ENCODE measurements at places on chromosomes 7 and 10.

- H3K27me3 ChIP-seq = no peaks in the 10 kb centered on the region
- H3K36me3 ChIP-seq = peaks cover 73% of the 10 kb centered on the region
- peak overlapping the region; percentile 7 for H3K4me3 ChIP-seq
- DNase-seq = no peak
These were observed 59.9 kb upstream of the TM9SF3 start for GRCh38 chr10:96646751-96647166.

DNA sequence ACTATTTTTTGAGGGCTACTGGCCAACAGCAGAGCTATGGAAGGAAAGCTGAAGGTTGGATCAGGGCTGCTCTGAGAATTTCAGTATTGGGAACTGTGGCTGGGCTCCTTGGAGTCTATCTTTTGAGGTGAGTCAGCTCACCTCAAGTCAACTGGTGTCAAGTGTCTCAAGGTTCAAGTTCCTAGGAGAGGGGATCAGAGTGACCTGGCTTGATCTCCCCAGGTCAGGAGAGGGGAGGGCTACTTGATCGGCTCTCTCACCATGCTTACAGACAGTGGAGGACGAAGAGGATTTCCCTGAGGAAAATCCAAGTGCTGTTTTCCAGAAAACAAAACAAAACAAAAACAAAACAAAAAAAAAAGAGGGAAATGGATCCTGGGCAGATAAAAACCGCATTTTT is 132.8 kb downstream of the CACNB2 start:
- no peak overlapping the region for H3K27ac ChIP-seq
- H3K4me1 ChIP-seq = no peaks in the 10 kb centered on the region
- DNase-seq = no peak
- H3K4me3 ChIP-seq = no peak overlapping the region
- H3K36me3 ChIP-seq = no peaks in the 10 kb centered on the region

GRCh38 chr7:33807779-33808482 is 97.4 kb upstream of the BMPER start:
- H3K27ac ChIP-seq = no peak overlapping the region
- no peak for DNase-seq
- no peaks in the 10 kb centered on the region for H3K36me3 ChIP-seq
- no peak overlapping the region for H3K4me3 ChIP-seq
- no peaks in the 10 kb centered on the region for H3K27me3 ChIP-seq

GRCh38 chr7:82223580-82223979 is 220.0 kb downstream of the CACNA2D1 start:
- H3K36me3 ChIP-seq = no peaks in the 10 kb centered on the region
- DNase-seq = no peak
- H3K4me1 ChIP-seq = no peaks in the 10 kb centered on the region
- no peaks in the 10 kb centered on the region for H3K27me3 ChIP-seq

- H3K4me1 ChIP-seq = peaks cover 6% of the 10 kb centered on the region
- H3K27ac ChIP-seq = peak overlapping the region; percentile 37
- no peak overlapping the region for H3K4me3 ChIP-seq
- no peak for DNase-seq
These were observed 64.2 kb downstream of the GLRX3 start for GRCh38 chr10:130200179-130201042.

GRCh38 chr10:114766470-114766869 is 55.1 kb upstream of the FHIP2A start:
- peaks cover 43% of the 10 kb centered on the region for H3K27me3 ChIP-seq
- H3K27ac ChIP-seq = no peak overlapping the region
- H3K4me3 ChIP-seq = peak overlapping the region; percentile 46
- no peak for DNase-seq
- H3K36me3 ChIP-seq = no peaks in the 10 kb centered on the region

- no peaks in the 10 kb centered on the region for H3K36me3 ChIP-seq
- no peaks in the 10 kb centered on the region for H3K4me1 ChIP-seq
- H3K27ac ChIP-seq = no peak overlapping the region
- no peak overlapping the region for H3K4me3 ChIP-seq
- no peaks in the 10 kb centered on the region for H3K27me3 ChIP-seq
These were observed 124.2 kb downstream of the SEMA3D start for GRCh38 chr7:85062651-85063050.

DNA sequence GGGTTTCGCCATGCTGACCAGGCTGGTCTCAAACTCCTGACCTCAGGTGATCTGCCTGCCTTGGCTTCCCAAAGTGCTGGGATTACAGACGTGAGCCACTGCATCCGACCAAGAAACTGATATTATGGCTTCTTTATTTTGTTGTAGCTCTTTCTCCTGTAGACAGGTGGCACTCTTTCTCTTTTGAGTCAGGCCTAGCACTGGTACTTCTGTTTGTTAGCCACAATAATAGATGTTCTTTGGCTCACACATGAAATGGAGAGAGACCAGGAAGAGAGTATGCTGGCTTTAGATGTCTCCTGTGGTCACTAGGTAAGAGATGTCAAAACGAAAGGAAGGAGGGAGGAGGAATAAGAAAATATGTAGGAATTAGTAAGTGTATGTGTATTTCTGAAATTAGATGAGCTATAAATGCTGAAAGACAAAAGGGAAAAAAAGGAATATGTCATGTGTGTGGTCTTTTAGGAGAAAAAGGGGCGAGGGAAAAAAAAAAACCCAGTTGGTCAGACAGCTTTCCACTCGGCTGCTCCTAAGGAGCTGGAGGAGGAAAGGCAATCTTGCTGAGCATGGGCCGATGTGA is 78.7 kb downstream of the CLEC2L start:
- no peak for DNase-seq
- H3K4me1 ChIP-seq = no peaks in the 10 kb centered on the region
- H3K27me3 ChIP-seq = no peaks in the 10 kb centered on the region
- no peak overlapping the region for H3K4me3 ChIP-seq
- no peak overlapping the region for H3K27ac ChIP-seq
- peaks cover 26% of the 10 kb centered on the region for H3K36me3 ChIP-seq

- H3K27ac ChIP-seq = peak overlapping the region; percentile 37
- no peaks in the 10 kb centered on the region for H3K4me1 ChIP-seq
- peak overlapping the region; percentile 29 for H3K4me3 ChIP-seq
- DNase-seq = no peak
- H3K36me3 ChIP-seq = peaks cover 95% of the 10 kb centered on the region
These were observed 18.9 kb downstream of the RBAK start for GRCh38 chr7:5064391-5065106.

- no peaks in the 10 kb centered on the region for H3K27me3 ChIP-seq
- no peak overlapping the region for H3K27ac ChIP-seq
- H3K36me3 ChIP-seq = no peaks in the 10 kb centered on the region
- no peak overlapping the region for H3K4me3 ChIP-seq
- no peak for DNase-seq
- no peaks in the 10 kb centered on the region for H3K4me1 ChIP-seq
These were observed 128.7 kb downstream of the ETV1 start for GRCh38 chr7:13860734-13861133.

- H3K36me3 ChIP-seq = no peaks in the 10 kb centered on the region
- no peaks in the 10 kb centered on the region for H3K4me1 ChIP-seq
- H3K27me3 ChIP-seq = no peaks in the 10 kb centered on the region
- no peak overlapping the region for H3K4me3 ChIP-seq
- no peak overlapping the region for H3K27ac ChIP-seq
These were observed 190.7 kb upstream of the CHRM2 start for GRCh38 chr7:136677471-136678365.

DNA sequence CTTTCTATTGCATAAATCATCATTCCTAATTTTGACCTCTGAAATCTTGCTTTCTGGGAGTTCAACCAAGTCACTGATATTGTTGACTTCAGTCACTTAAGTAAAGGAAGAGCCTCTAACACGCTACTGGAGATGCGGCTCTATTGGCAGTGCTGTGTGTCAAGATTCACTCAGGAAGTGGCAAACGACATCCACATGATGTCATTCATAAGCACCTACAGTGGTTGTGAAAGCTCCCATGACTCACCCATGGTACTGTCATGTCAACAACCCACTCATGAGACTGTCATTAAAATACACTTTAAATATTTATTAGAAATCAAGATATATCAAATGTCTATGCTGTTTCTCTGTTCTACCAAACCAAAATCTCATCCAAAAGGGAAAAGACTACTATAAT is 52.5 kb upstream of the LHFPL3 start:
- H3K4me3 ChIP-seq = no peak overlapping the region
- peaks cover 17% of the 10 kb centered on the region for H3K27me3 ChIP-seq
- no peak overlapping the region for H3K27ac ChIP-seq
- DNase-seq = no peak

DNA sequence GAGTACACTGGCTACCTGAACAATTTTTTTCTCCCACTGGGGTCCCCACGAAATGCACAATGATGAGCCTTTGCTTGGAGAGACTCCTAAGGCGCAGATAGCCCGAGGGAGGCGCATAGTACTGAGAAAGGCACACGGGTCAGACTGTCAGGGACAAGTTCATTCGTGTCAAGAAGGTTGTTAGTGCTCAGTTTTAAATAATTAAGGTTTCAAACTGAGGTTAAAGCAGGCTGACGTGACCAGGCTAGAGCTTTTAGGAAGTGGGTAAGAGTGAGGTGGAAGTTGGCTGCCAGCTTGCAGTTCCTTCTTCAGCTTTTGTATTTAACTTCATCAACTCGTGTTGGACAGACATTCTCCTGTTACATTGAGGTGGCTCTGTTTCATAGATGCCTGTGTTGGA is 31.6 kb downstream of the RBM33 start:
- peaks cover 34% of the 10 kb centered on the region for H3K4me1 ChIP-seq
- H3K27ac ChIP-seq = peak overlapping the region; percentile 5
- H3K4me3 ChIP-seq = peak overlapping the region; percentile 71
- H3K27me3 ChIP-seq = no peaks in the 10 kb centered on the region
- no peak for DNase-seq

GRCh38 chr10:90288391-90288933 is 569.4 kb downstream of the HTR7 start:
- H3K27ac ChIP-seq = no peak overlapping the region
- no peaks in the 10 kb centered on the region for H3K36me3 ChIP-seq
- peaks cover 16% of the 10 kb centered on the region for H3K4me1 ChIP-seq

- no peaks in the 10 kb centered on the region for H3K4me1 ChIP-seq
- DNase-seq = no peak
- peaks cover 2% of the 10 kb centered on the region for H3K36me3 ChIP-seq
- H3K27me3 ChIP-seq = peaks cover 42% of the 10 kb centered on the region
- no peak overlapping the region for H3K27ac ChIP-seq
These were observed 4.1 kb upstream of the MINDY3 start for GRCh38 chr10:15864419-15864818.

DNA sequence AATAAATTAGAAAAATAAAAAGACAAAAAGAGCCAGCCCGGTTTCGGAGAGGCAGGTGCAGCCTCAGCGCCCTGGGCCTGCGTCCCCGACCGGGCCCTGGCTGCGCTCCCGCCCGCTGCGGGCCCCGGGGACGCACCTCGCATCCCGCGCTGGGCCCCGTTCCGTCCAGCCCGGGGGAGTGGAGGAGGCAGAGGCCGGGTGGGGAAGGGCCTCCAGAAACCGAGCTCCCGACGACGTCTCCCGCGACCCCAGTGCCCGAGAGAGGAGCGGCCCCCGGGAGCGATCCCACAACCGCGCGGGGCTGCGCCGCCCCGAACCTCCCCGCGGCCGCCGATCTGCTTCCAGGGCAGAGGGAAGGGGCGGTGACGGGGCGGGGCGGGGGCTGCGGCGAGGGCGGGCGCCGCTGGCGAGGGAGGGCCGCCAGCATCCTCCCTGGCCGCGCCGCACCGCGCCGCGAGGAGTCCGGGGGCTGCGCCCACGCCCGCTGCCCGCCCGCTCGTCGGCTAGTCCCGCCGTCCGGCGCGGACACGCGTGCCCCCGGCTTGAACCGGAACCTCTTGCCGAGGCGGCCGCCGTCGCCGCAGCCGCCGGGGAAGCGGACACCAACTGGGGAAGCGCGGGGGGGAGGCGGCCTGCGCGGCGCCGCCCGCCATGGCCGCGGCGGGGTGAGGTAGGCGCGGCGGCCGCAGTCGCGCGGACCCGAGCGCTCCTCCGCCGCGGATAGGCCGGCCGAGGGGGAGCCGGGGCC is at the start of gene CCNY:
CCNY (plus strand) TSS at position 426 of the 748 bp plus-strand sequence. CDS start 545 bp downstream, outside the sequence.
- H3K27me3 ChIP-seq = no peaks in the 10 kb centered on the region
- peaks cover 71% of the 10 kb centered on the region for H3K4me1 ChIP-seq
- H3K27ac ChIP-seq = peak within 1 kb of the TSS; percentile 97
- H3K4me3 ChIP-seq = peak within 1 kb of the TSS; percentile 95

- H3K27me3 ChIP-seq = no peaks in the 10 kb centered on the region
- H3K36me3 ChIP-seq = no peaks in the 10 kb centered on the region
- H3K4me3 ChIP-seq = no peak overlapping the region
- H3K27ac ChIP-seq = no peak overlapping the region
- peaks cover 35% of the 10 kb centered on the region for H3K4me1 ChIP-seq
These were observed 29.8 kb downstream of the MTURN start for GRCh38 chr7:30164567-30164966.

- peaks cover 25% of the 10 kb centered on the region for H3K4me1 ChIP-seq
- H3K4me3 ChIP-seq = no peak overlapping the region
- no peak overlapping the region for H3K27ac ChIP-seq
These were observed 3.8 kb downstream of the MAD1L1 start for GRCh38 chr7:2228921-2229320.

- DNase-seq = no peak
- no peaks in the 10 kb centered on the region for H3K27me3 ChIP-seq
- no peak overlapping the region for H3K4me3 ChIP-seq
- H3K36me3 ChIP-seq = no peaks in the 10 kb centered on the region
These were observed 918.1 kb upstream of the MBL2 start for GRCh38 chr10:53690524-53691240.

- DNase-seq = no peak
- peaks cover 63% of the 10 kb centered on the region for H3K36me3 ChIP-seq
- H3K4me1 ChIP-seq = peaks cover 57% of the 10 kb centered on the region
- H3K27me3 ChIP-seq = no peaks in the 10 kb centered on the region
These were observed 257 bp downstream of the WAC start for GRCh38 chr10:28533186-28533564.

DNA sequence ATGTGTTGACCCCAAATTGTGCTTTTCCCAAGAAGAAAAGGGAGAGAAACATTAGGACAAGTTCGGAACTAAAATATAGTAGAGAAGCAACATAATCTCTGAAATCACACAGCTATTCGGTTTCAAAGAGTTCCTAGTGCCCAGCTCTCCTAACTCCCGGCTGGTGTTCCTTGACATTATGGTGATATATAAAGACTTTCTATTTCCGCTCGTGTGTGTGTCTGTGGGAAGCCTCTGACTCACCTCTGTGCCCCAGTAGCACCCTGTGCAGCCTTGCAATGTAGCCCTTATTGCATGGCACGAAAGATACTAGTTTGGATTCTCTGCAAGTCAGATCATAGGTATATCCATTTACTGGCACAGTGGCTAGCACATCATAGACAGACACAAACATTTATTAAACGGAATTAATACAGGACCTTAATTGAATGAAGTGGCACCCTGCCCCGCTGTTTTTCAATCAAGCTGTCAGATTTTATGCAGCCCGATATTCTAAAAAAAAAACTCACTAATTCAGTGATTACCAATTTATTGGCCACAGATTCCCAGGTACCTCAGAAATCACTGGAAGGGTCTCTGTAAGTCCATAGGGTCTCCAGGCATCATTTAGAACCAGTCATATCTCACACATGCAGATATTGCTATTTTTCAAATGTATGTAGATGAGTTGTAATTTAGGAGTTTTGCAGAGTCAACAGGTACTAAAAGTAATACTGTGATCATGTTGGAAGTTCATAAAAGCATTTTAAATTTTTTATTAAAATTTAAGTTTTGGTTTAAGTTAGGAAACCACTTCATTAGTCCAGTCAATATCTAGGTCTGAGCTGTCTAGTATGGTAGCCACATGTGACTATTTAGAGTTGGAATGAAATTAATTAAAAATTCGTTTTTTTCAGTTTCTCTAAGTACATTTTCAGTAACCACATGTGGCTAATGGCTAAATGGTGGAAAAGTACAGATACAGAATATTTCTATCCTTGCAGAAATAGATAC is 43.3 kb downstream of the SFTPD start:
- no peaks in the 10 kb centered on the region for H3K36me3 ChIP-seq
- peak overlapping the region; percentile 91 for H3K4me3 ChIP-seq
- H3K4me1 ChIP-seq = peaks cover 13% of the 10 kb centered on the region
- no peak for DNase-seq
- H3K27me3 ChIP-seq = peaks cover 50% of the 10 kb centered on the region

GRCh38 chr10:29269486-29269885 is 19.4 kb upstream of the LYZL1 start:
- no peak overlapping the region for H3K4me3 ChIP-seq
- no peak for DNase-seq
- peaks cover 8% of the 10 kb centered on the region for H3K27me3 ChIP-seq
- H3K36me3 ChIP-seq = no peaks in the 10 kb centered on the region

Data from stimulated activated naive B cell treated with anti-CD40 and anti-IgM and Interleukin-4, amounts not matched to agents 10 μg/mL and 1 μg/mL and 100 μg/mL, for 72 hours (primary cell).